Urinary bladder (tissue), 4 donors: ENCODE measurements at places on chromosomes 16 and 17.
A peak's percentile ranks its signal among the peaks of the same experiment; 100 is the strongest.

- DNase-seq = no peak
Measured at GRCh38 chr17:80510132-80510531, 33.7 kb upstream of the NPTX1 start.

DNA sequence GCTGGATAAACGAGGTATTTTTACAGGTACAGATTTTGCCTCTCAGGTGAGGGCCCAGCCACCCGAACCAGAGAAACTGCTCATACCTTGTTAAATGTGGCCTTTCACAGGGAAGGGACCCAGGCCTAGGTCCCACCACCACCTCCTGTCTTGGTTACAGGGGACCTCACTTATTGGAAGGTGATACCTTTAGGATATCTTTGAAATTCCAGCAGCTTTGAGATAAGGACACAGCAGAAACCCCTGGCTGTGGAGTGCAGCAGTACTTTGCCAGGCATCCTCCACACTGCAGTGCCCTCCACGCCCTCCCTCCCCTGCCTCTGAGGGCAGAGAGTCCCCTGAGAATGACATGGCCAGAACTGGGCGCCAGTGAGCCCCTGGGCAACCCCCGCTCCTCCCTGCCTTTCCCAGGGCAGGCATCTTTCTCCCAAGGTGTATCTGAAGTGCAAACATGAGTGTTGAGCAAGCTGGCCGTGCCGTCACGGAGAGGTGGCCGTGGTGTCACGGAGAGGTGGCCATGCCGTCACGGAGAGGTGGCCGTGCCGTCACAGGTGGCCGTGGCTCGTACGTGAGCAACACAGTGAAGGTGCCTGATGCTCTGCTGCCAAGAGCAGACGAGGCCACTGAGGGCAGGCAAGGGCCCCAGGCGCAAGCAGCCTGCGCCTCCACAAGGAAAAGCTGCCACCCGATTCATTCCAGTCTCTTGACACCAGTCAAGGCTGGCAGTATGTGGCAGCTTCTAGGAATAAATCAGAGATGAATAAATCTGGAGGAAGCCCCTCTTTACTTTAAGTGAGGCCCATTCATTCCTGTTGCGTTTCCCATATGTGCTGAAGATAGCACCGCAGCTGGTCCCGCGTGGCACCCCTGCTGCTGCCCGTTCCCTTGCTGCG, 134.5 kb upstream of the CHMP6 start:
- no peak for DNase-seq

DNA sequence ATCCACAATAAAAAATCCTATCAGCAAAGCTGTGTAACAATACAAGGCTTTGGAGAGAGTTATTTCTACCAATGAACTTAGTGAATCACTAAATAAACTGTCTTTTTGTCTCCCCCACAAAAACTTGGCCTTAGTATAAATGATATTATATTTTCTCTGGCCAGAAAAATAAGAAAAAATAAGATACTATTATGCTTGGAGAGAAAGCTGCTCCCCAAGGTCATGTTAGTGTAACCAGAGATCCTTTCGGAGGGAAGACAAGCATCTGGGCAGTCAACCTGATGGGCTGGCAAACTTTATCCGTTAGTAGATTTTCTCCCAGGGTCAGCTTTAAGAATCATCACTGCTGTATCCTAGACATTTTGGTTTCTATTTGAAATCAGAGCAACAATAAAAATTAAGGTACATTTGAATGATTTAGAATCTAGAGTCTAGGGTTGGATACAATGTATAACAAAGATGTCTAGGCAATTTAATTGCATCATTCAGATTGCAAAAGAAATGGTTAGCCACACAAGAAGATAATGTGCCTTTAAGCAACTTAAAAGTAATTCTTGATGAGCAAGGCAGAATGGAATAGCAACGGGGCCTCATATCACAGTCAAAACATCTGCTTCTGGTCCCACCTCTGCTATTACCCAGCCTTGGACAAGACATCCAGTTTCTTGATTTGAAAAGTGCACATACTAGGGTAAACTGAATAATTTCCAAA, 280.4 kb downstream of the SLC39A11 start:
- DNase-seq = peak; percentile 10

DNA sequence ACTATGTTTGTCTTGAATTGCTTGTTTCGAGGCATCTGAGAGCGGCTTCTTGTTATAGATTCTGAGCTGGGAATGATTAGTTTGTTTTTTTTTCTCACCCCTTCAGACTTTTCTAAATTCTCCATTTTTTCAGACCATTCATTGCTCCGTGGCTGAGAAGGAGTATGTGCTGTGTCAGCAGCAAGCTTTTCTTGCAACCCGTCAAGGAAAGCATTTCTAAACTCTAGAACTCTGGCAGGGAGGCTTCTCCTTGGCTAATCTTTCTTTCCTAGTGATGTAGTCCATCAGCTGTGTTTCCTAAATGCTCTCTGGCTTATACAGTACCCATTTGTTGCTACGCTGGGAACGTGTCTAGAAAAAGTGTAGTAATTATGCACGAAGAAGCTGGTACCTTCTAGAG, 133.5 kb downstream of the FTO start:
- no peak for DNase-seq

GRCh38 chr17:73061161-73061560, 31.3 kb downstream of the SLC39A11 start:
- no peak for DNase-seq

DNA sequence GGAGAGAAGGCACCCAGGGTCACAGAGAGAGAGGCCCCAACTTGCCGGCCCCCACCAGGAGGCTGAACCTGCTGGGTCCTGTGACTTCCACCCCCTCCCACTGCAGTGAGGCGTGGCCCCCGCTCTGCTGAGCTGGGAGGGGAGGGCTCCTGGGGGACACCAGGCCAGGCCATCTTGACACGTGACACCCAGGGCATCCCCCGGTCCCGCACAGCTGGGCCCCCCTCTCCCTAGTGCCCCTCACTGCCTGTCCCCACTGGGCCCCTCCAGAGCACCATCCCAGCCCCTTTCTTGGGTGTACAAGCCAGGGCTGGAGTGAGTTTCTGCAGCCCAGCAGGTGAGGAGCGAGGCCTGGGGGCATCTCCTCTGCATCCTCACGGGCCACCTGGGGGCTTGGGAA, 12.4 kb downstream of the UBALD1 start:
- DNase-seq = no peak

DNA sequence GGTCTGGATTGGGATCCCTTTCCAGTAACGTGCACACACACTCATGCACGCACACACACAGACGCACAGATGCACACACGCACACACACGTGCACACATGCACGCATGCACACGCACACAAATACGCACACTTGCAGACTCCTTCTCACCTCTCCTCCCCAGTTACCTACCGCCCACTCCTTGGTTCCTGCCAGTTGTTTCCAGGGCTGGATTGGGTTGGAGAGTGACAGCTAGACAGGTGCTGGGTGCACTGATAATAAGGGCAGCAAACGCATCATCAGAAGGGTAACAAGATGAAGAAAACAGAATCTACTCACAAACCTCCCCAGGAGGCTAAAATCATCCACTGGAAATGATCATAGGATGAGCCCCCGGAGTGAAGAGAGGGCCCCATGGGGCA, 45.0 kb downstream of the HSBP1 start:
- no peak for DNase-seq

GRCh38 chr17:7685533-7686221, 1.6 kb downstream of the TP53 start:
- DNase-seq = peak; percentile 87

- DNase-seq = no peak
Measured at GRCh38 chr17:8887301-8887700, 19.8 kb upstream of the PIK3R6 start.

- no peak for DNase-seq
Measured at GRCh38 chr16:83682868-83683235, 124.9 kb upstream of the HSBP1 start.

GRCh38 chr17:50505591-50506130, 2.6 kb upstream of the MYCBPAP start:
- no peak for DNase-seq

- no peak for DNase-seq
Measured at GRCh38 chr16:79897453-79898146, 297.1 kb upstream of the MAF start.

DNA sequence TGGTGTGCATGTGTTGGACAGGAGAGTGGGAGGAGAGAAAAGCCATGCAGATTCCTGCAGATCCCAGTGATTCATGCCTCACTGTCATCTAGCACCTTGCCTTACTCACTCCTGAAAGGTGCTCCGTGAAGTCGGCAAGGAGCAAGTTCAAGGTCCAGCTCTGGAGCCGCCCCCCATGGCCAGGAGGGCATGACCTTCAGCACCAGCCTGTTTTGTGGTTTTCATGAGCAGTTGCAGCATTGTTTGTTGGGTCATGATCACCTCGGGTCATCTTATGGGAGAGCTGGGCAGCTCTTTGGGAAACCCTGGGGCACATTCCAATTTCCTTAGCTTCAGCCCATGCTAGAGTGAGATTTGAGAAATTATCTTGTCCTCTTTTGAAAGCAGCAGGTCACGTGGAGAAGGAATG, 137.5 kb upstream of the IRX3 start:
- DNase-seq = no peak

DNA sequence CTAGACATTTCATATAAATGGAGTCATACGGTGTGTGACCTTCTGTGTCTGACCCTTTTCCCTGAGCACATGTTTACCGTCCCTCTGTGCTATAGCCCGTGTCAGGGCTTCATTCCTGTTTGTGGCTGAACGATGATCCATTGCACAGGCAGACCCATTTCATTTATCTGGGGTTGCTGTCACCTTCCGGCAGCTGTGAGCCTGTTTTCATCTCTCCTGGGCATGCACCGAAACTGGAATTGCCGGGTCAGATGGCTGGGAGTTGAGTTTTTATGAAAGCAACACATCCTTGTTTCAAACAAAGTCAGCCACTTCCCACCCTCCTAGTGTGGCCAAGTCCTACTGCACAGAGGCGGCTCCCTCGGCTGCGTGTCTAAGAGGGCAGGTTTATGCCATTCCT, 25.5 kb downstream of the BAIAP2 start:
- no peak for DNase-seq

GRCh38 chr16:85446951-85447692, 166.0 kb upstream of the GSE1 start:
- DNase-seq = no peak

DNA sequence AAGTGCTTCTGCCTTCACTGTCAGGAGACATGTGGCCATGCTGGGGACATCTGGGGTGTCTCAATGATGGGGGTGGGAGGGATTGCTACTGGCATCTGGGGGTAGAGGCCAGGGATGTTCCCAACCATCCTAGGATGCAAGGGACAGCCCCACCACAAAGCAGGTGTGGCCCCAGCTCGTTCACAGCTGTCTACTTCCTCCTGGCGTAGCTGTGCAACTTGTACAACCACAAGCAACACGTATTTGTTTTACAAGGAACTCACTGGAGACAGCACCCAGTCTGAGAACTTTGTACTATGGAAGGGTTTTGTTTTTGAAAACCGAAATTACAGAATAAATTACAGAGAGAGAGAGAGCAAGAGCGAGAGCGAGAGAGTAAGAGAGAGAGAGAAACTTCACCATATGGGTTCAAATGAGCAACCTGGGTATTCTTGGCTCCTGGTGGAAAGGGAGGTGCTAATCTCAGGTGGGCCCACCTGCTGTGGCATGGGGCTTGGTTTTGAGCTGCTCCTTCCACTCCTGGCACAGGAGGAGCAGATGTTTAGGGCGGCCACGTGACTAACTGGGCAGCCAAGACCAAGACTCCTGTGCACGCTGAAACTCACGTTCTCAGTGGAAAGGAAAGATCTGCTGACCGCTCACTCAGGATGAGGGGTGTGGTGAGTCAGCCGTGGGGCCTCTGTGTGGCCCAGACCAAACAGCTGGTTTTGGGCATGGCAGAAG, 17.5 kb upstream of the TNFRSF13B start:
- DNase-seq = no peak

DNA sequence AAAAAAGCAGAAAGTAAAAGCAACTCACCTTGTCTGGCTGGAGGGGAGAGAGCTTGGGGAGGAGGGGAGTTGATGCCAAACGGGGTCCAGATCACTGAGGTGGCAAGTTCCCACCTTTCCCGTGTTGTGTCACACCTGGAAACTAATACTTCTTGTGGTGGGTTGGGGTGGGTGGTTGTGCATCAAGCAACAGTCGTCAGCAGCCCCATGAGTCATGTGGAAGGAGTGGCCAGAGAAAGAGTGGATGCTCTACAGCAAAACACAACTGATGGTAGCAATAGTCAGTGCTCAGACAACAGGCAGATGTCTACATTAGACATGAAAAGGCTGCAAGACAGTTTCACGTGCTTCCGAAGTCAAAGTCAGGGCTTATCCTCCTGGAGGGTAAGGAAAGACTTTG, 35.4 kb downstream of the ARSG start:
- DNase-seq = no peak

GRCh38 chr17:5888811-5889210, 181.4 kb upstream of the WSCD1 start:
- no peak for DNase-seq

GRCh38 chr16:85844786-85845185, 45.3 kb downstream of the COX4I1 start:
- peak; percentile 29 for DNase-seq

DNA sequence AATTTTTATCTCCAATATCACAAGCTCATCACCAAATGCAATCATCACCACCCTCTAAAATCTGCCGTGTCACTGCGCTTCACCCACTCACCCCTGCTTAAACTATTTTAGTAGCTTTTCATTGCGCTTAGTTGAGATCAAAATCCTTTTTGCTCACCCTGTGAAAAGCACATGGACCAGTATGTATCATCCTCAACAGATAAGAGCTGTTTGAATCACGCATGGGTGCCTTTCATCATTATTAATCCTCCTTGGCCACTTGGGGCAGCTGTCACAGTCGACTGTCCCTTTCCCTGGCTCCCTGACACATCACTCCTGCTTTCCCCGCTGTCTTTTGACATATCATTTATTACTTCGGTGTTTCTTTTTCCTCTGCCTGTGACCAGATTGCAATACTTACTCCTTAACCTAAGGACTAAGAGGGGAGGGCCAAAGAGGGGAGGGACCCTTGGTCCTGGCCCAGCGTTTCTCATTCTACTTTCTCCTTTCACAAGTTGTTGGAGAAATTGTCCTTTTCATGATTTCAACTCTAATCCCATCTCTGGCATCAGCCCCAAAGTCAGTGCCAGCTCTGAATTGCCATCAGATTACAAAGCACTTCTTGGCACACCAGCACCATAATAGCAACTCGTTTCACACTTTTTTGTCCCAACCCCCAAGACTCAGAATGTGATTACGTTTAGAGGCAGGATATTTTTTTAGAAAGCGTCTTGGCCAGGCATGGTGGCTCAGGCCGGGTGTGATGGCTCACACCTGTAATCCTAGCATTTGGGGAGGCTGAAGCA, 8.6 kb upstream of the KDM6B start:
- no peak for DNase-seq

DNA sequence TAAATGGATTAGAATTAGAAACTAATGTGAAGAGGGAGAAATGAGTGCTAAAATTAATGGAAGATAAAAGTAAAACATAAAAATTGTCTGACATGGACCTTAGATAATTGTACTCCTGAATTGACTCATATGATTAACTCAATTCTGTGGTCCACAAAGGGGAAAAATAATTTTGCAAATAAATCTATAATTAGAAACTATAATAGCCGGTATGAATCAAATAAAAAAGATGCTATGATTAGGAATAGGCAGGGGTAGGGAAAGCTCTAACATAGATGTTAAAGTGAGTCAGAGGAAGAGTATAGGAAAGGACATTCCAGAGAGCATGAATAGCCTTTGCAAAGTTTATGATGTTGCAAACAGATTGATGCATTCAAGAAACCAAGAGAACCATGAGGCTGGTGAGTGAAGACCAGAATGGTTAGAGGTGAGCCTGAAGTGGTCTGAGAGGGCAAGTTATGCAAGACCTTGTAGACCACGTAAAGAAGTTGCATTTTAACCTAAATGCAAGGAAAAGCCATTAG, 262.1 kb upstream of the CA10 start:
- no peak for DNase-seq
